ENCODE measurements at places on chromosomes 13 and 19.

DNA sequence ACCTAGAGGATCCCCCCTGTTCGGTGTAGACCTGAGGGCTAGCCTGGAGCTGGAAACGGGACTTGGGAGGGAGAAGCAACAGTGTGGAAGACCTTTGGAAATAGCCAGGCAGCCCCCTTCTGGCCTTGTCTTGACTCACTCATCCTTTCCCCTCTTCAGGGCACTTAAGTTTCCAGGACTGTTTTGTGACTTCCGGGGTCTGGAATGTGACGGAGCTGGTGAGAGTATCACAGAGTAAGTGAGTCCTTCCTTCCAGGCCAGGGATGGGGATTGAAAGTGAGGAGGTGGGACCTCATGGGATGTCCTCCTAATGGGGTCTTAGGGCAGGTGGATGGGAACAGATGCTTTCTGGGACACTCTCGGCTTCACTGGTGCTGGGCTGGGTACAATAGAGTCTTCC lies 29.4 kb downstream of the LYL1 start:
- no peak for DNase-seq

DNA sequence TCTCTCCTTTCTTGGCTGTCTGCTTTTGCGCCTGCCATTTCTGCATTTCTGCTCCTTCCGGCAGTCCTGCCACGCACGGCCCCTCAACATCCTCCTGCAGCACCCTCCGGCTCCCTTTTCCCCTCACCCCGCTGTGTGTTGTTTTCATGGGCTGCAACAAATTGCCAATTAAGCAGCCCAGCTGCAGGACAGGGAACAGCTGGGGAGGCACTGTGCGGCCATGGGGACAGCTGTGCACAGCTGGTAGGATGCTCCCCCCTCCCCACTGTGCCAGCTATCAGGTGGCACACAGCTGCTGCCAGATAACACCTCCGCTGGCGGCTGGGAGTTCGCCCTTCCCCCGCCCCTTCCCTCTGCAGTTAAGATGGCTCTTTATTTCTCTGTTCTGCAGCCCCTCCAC lies 25.4 kb downstream of the LYL1 start:
- no peak for DNase-seq

DNA sequence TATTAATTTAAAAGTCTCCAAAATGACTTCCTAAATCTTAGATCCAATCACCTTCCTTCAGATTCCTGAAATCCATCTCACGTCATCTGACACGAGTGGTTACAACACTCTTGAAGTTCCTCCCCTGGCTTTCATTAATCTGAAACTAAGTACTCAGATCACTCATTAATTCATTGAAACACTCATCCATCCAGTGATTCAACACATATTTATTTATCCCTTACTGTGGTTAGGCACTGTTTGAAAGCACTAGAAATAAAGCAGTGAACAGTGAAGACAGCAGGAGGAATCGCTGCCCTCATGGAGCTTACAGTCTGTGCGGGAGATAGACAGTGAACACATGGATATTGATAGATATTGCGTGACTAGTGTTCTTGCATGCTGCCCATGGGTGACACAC lies 472.4 kb downstream of the DCT start:
- DNase-seq, result no peak

DNA sequence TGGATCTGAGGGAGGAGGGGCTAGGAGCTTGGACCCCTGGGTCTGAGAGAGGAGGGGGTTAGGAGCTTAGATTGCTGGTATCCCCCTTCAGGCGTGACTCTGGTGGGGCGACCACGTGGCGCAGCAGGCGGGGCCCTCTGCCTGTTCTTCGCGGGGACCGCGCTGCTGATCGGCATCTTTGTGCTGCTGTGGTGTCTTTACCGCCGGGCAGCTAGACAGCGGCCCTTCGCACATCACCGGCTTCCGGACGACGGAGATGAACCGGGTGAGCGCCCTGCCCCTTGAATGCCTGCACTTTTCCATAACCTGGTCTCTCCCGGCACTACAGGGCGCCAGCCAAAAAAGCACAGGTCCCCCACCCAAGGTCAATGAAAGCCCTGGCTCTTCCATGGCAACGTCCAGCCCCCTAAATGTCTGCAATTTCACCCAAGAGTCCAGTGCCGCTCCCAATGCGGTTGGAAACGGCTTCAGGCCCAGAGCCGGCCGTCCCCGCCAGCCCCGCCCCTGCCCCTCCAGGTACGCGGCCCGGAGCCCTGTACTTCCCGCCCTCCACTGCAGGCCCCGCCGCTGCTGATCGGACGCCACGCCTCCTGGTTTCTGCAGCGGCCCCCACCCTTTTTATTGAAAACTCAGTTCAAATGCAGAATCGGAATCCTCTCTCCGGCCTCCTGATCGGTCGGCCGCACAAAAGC lies 2.8 kb downstream of the GFY start:
- no peak for DNase-seq

- DNase-seq, result no peak
Measured at GRCh38 chr19:4557144-4557970, 2.1 kb downstream of the SEMA6B start.

DNA sequence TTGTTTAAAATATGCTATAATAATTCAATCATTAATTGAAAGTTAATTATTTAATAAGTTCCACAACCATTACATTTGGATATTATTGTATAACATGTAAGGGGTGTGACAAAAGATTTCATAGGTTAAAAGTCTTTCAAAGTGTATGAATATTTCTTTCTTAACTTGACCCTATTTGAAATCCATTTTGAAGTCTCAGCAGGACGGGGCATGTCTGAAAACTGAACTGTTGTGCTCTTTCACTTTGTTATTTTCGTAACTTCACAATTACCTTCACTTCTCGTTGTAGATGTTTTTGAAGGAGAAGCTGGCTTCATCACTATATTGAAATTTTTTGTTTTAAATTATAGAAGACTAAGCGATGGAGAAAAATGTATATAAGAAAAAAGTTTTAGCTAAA lies 1775.7 kb downstream of the PCDH9 start:
- no peak for DNase-seq

- no peak for DNase-seq
Measured at GRCh38 chr19:44767295-44768180, 10.2 kb upstream of the CBLC start.

DNA sequence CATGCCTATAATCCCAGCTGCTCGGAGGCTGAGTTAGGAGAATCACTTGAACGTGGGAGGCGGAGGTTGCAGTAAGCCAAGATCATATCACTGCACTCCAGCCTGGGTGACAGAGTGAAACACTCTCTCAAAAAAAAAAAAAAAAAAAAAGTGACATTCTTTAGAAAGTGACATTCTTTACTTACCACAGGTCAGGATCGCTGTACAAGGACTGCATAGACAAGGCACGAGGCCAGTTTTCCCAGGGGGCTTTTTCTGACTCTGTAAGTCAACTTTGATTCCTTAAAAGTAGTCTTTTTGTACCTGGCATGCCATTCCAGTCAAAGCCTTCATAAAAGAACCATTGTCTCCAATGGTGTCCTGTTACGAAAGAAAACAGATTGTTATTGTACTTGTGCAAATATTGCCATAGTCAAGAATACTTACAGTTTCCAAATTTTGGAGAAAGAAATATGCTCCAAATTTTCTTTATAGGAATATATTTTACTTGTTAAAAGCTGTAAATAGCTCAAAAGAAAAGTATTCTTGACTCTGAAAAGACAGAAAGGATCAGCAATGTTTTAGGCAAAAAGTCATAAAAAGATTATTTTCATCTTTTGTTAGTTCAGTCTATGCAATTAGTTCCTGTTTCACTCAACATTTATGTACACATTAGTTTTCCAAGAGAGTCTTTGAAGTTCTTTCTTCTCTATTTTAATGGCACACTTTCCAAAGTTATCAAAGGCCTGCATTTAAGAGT lies 39.3 kb downstream of the CEACAM1 start:
- DNase-seq, result no peak

DNA sequence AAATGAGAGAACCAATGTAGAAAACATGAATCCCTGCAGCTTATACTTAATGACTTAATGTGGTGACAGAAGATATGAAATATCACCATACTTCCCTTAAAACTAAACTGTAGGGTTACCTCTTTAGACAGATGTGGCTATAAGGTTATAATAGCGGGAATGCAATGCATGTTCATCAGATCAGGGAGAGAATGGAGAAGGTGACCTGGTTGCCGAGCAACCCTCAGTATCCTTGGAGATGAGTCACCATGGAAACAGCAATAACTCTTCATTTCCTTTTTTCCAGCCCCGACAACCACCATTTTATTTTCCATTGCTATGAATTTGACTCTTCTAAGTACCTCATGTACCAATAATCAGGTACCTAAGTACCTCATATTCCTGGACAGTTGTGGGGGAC lies 28.0 kb upstream of the ZNF835 start:
- no peak for DNase-seq

DNA sequence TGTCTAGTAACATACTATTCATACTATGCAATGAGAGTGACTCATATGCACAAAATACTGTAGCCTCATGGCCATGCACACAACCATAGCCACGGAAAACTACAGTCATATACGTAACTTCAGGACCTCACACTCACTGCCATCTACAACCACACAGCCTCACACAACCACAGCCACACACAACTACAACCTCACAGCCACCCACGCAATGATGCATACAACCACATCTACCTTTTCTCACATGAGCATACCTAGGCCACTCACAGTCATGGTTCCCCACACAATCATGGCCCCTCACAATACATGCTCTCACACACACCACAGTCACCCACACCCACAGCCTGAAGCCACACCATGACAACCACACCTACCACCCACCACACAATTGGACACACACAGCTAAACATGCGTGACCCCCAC lies 8.7 kb upstream of the TNFSF14 start:
- no peak for DNase-seq

GRCh38 chr13:43044720-43045301 lies 21.4 kb downstream of the DNAJC15 start:
- no peak for DNase-seq

DNA sequence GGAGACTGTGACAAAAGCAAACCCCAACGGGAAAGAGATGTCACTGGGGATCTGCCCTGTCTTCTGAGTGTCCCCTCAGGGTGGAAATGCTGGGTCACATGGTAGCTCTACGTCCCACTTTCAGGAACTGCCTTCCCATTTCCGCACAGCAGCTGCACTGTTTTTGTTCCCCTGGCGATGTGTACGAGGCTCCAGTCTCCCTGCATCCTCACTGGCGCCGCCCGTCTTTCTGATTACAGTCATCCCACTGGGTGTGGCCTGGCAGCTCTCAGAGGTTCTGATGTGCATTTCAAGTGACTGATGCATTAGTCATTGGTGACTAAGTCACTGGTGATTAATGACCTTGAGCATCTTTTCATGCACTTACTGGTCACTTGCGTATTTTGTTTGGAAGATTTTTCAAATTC lies 21.2 kb downstream of the PCID2 start:
- DNase-seq, result no peak

DNA sequence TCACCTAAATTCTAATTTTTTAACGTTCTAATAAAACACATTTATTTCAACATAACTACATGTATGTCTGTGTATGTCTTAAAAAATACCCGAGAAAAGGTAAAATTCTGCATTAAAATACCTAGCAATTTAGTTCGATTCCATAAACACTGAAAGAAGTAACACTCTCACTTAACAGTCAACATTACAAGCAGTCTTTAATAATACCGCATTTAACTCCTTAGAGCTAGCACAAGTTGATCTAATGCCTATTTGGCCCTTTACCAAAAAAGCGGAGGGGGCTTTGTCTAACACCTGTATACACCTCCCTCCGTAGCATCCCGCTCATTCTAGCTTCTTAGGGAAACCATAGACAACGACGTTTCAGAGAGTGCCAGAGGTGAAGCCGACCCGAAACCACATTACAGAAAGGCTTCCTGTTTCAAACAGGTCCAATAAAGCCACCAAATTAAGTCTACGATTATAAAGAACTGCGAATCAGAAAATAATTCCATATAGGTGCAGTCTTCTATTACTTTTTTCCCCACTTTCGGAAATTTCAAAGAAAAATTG lies 1.2 kb downstream of the SPART start:
- DNase-seq, result no peak

- DNase-seq, result no peak
Measured at GRCh38 chr19:36106441-36106840, 4.5 kb upstream of the OVOL3 start.

DNA sequence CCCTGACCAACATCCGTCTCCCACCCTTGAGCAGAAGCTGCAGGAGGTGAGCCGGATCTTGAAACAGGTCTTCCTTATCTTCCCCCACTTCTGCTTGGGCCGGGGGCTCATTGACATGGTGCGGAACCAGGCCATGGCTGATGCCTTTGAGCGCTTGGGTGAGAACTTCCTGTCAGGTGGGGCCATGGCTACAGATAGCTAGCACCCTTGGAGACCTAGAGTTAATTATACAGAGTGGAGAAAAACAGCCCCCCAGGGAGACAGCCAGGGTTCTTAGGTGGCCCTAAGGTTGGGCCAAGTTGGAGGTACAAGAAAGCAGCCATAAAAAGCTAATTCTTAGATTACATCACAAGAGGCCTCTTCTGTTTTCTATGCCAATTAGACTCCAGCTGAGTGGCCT lies 8.9 kb upstream of the ARHGAP45 start:
- no peak for DNase-seq

DNA sequence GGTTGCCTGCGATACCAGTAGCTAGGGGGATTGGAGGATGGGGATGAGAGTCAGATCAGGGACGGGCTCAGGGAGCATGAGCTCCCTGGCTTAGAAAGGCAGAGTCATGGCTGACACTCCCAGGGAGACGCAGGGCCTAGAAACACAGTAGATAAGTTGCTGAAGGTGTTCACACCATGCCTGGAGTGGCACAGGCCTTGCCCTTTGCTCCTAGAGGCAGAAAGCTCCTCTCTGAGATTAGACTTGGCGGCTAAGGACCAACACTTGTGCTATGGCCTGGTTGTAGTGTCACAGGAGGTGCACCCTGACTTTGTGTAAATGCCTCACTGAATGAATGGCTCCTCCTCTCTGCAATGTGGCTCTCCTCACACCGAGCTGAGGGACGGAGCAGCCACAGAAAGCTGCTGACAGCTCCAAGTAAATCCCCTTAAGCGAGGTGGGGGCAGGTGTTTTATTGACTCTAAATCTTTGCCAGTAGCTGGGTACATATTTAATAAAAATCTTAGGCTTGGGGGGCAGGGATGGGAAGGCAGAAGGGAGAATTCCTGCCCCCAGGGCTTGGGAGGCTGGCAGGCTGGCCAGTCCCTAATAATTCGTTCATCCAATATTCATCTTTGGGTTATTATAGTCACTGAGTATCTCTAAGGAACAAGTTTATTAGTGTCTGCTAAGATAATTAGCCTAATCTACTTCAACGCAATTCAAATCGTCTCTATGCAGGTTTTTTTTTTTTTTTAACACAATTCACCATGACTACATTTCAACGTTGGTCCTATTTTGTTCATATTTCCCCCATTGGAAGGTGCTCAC lies 54.9 kb downstream of the SIAH3 start:
- DNase-seq, result no peak

GRCh38 chr13:28401303-28402056 lies 93.4 kb downstream of the FLT1 start:
- no peak for DNase-seq

- DNase-seq, result no peak
Measured at GRCh38 chr19:1411255-1412191, 4.1 kb downstream of the DAZAP1 start.

Data from left hindlimb (tissue), 1 donor.